Activated CD4-positive, alpha-beta T cell treated with anti-CD3 and anti-CD28 coated beads for 1 hour (primary cell): ENCODE measurements at places on chromosomes 6 and 20.

GRCh38 chr6:44247338-44248302, 719 bp downstream of the HSP90AB1 start:
- DNase-seq = peak; percentile 86

- no peak for DNase-seq
Measured at GRCh38 chr6:106534564-106534982, 94.7 kb downstream of the RTN4IP1 start.

DNA sequence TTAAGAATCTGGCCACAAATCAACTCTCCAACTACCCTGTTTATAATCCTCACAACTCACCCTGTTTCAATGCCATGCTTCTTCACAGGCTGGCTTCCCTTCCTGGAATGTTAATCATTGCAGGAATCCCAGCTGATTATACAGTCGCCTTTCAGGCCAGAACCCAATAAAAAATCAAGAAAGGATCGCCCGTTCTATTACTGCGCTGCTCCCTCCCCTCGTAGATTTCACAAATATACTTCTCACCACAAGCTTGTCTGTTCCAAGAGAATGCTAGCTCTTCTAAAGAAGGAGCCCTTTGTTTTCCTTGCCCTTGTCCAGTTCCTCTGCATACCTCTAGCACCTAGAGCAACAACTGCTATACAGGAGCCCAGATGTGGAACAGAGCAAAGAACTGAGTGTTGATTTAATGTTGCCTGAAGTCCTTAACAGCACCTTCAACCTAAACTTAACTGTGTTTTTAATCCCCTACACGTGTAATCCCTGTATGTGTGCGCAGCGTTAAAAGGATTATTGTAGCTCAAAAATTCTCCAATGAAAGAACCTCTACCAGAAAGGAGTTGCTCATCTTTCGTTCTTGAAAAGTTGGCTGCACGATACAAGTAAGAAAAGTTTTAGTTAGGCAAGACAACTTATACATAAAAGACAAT, 988 bp downstream of the ECHDC1 start:
- DNase-seq = no peak

GRCh38 chr20:5191829-5192569, 65.2 kb downstream of the CDS2 start:
- no peak for DNase-seq

DNA sequence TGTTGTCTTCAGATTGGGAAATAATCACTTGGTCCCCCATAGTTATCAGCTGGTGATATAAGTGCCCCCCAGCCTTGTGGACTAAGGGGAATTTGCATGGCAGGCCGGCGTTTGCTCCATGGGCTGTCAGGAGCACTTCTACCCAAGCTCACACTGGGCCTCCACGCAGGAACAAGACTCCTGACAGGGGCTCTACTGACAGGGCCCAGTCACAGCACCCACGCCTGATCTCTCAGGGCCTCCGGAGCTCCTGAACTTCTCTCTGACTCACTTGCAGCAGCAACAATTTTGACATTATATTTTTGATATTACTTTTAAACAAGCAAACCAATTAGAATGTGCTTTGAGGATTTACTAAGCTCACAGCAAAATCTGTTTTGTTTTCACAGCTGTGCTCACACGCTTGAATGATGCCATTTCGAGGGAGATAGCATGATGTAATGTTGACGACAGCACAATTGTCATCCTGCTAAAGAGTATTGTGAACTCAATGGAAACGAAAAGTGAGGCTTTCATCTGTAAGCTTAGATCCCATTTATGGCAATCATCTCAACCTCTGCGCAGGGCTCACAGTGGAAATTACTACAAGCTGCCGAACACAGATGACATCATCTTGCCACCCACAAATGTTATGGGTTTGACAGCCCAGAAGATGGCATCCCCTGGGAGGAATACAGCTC, 28.7 kb upstream of the TXNDC5 start:
- DNase-seq = no peak

DNA sequence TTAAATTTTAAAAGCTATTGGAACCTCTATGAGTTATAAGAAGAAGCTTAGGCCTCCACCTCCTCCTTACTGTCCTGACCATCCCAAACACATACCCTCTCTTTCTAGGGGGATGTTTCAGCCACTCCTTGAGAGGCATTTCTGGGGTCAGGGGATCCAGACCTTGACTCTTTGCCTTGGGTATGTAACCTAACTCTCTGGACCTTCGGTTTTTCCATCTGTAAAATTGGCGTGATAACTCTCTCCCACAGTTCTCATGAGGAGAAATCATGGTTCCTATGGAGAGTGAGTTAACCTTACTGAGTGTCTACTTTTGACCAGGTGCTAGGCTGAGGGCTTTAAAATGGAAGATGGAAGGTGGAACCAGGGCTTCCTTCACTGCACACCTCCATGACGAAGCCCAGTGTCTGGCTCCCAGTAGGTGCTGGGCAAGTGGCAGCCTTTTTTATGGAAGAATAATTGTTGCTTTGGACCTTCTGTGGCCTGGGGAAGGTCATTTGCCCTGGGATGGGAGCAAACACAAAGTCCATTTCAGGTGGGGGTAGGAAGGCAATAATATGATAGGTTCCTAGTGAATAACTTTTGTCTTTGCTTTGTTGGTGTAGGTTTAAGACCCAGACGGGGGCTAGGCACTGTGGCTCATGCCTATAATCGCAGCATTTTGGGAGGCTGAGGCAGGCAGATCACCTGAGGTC, 18.4 kb downstream of the FOXP4 start:
- no peak for DNase-seq

DNA sequence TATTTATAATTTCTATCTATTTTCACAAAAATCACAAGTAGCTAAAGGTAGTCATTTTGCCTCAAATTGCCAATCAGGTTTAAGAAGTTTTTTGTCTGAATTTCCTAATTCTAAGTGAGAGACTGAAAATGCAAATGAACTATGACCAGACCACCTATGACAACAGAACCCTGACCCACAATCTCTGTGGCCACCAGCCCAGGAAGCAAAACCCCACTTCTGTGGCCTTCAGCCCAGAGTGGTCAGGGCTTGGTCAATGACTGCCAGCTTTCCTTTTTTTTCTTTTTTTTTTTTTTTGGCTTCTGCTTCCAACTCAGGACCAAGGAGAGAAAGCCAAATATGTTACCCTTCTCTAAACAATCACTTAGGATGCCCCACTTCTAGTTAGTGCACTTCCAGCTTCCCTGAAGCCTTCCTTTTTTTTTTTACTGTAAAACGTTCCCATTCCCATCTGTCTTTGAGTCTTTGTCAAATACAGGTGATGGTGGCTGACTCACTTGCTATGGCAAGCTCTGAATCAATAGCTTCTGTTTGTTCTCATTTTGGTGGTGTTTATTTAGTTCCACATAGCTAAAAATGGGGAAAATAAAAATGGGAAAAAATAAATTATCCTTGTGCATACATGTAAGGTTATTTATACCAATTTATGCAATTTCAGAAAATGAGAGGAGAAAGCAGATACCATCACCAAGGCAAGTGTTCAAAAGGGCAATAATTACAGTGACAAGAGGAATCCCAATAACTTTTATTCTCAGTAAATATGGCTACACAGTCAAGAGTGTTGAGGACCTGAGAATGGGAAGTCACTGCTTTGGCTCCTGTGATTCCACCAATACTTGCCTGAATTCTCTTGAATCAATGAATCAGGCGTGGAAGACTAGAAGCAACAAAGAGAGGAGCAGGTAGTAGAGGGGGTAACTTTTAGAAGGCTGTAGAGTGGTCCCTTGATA, 170.3 kb upstream of the PDE7B start:
- DNase-seq = no peak

DNA sequence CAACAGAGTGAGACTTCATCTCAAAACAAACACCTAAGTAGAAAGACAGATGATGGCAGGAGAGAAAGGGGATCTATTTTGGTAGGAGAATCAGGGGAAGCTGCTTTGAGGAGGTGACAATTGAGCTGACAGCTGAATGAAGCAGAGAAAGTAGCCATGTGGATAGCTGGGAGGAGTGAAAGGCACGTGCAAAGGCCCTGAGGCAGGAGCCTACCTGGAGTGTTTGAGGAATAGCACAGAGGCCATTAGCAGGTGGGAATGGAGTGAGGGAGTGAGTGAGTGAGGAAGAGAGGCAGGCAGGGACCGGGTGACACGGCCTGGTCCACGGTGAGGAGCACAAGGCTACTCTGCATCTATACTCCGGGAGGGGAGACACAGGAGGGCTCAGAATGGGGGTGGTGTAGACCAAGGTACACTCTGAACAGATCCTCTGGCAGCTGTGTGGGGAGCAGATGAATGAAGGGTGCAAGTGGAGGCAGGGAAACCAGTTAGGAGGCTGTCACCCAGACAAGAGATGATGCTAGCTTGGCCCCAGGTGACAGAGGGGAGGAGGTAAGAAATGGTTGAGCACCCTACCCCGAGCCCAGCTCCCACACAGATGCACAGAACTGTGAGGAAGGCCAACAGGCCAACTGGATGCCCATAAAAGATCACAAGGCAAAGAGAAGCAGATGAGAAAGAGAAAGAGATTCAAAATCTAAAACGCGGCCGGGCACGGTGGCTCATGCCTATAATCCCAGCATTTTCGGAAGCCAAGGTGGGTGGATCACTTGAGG, 43.6 kb downstream of the NFATC2 start:
- DNase-seq = no peak

GRCh38 chr6:52305948-52306767, 21.6 kb upstream of the MCM3 start:
- no peak for DNase-seq
